ENCODE measurements at places on chromosomes 3 and 15.
A peak's percentile ranks its signal among the peaks of the same experiment; 100 is the strongest.

DNA sequence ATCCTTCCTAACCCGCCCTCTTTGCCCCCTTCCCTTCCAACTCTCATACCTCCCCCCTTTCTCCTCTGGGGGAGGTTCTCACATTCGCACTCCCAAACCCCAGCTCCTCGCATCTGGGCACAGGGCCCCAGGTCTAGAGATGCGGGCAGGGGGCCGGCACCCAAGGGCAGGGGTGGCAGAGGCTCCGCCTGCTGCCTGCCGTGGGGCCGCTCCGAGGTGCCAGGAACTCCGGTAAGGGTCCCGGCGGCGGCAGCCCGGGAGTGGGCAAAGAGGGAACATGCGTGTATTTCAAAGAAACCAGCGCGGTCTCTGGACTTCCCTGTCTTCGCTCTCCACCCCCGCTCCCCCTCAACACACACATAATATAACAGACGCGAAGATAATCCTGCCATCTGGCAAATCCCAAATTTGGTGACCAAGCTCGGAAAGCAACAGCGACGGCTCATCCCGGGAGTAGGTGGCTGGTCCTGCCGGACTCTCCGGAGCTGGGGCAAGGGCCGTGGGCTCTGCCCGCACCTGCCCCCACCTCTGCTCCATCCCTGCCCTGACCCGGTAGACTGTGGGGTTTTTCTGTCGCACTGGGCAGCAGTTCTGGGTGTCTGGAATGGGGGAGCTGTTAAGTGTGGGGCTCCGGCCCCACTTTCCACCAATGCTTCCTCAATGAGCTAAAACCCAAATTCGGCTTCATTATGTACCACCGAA is 31.0 kb downstream of the NR2F2 start:
- DNase-seq, result no peak

- DNase-seq, result peak; percentile 90
These were observed 109.9 kb upstream of the RAP2B start for GRCh38 chr3:153052096-153052460.

DNA sequence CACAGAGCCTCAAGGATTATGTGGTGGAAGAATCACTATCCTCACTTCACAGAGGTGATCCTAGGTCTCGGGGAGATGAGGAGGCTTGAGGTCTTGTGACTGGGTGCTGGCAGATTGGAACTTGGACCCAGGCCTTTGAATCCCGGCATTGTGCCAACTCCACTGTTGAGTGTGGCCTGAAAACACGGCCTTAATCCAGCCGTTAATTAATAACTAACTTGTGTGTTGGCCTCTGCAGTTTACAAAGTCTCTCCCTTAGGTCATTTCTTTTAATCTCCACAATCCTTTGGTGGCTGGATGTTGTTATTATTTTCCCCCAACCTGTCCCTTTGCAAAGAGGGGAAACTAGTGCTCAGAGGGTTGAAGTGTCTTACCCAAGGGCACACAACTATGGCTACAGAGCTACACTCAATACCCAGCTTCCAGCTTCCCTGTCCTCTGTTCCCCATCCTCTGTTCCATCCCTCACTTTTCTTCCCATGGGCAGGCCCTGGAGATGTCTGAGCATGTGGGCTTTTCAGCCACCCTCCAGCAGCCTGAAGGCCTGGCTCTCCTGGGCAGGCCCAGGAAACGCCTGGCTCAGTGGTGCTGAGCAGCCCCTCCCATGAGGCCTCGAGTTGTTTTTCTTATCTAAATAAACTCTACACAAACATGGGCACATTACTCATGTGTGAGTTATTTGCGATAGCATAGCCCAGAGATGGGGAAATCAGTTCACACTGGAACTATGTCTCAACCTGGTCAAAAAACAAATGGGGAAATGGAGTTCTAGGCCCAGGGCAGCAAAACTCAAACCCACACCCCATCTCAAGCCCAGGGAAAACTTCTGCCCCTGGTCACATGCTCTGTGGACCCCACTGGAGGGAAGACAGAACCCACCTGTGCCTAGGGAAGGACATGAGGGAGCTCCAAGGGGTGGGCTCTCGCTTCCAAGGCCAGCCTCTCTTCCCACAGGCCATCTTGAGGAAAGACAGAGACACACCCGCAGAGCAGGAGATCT is 16.8 kb upstream of the SMAD3 start:
- peak; percentile 92 for DNase-seq

GRCh38 chr3:67362686-67363085 is 291.7 kb downstream of the SUCLG2 start:
- peak; percentile 25 for DNase-seq

- no peak for DNase-seq
These were observed 448.0 kb downstream of the FOXP1 start for GRCh38 chr3:71135373-71136088.

- peak; percentile 62 for DNase-seq
These were observed 40.1 kb downstream of the ADAMTSL3 start for GRCh38 chr15:83694015-83694414.

DNA sequence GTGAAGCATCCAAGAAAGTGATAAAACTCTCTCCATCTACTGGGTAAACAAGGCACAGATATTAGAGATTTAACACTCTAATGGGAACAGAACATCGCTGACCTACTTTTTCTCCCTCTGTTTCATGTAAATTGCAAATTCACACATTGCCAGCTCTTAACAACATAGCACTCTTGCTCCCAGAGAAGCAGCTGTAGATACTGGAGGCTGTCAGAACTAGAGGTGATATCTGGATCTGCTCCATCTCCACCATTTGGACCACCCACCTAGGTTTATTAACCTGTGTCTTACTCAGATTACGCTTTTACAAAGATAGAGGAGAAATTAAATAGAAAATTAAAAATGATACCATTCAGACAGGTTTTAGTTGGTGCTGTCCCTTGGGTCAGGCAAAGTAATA is 289.1 kb upstream of the CRBN start:
- DNase-seq, result no peak

DNA sequence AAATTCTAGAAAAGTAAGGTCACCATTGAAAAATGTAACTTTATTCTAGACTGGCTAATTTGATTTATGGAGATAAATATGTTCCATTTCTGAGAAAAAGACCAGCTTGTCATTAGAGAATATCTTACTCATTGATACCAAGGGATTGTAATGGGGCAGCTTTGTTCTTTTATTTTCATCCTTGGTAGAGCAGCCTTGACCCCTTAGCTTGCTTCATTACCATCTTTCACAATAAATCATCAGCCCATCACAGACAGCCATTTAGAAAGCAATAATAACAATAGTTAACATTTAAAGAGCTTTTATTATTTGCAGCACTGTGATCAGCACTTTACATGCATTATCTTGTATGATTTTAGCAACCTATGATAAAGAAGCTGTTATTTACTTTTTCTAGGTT is 253.6 kb downstream of the C3orf38 start:
- DNase-seq, result no peak

DNA sequence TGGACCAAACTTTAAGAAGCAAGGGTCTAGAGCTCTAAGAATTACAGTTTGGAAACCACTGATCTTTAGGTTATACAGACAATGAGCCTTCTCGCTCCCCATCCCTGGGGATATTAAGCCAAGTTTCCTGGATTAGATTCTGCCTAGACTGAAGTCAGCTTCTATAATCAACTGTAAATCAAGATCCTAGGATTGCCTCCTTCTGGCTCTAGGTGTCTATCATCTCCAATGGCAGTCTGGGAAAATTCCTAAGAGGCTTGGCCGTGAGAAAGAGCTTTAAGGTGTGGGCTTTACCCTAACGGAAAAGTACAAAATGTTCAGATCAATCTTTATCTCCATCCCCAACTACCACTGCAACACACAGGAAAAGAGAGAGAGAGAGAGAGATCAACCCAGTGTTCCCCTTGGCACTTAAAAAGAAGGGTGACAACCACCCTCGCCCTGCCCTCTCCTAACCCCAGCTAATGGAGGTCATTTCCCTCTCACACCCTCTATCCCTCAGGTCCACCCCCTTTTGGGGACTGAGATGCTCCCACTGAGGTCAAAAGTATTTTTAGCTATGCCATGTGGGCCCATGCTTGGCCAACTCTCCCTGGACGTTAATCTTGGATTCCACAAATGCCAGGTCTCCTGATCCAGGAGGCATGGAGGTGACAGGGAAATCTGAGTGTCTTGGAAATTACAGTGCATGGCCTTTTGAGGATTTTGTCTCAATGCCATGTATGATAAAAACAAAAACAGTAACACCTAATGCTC is 202.8 kb upstream of the BCL6 start:
- no peak for DNase-seq

DNA sequence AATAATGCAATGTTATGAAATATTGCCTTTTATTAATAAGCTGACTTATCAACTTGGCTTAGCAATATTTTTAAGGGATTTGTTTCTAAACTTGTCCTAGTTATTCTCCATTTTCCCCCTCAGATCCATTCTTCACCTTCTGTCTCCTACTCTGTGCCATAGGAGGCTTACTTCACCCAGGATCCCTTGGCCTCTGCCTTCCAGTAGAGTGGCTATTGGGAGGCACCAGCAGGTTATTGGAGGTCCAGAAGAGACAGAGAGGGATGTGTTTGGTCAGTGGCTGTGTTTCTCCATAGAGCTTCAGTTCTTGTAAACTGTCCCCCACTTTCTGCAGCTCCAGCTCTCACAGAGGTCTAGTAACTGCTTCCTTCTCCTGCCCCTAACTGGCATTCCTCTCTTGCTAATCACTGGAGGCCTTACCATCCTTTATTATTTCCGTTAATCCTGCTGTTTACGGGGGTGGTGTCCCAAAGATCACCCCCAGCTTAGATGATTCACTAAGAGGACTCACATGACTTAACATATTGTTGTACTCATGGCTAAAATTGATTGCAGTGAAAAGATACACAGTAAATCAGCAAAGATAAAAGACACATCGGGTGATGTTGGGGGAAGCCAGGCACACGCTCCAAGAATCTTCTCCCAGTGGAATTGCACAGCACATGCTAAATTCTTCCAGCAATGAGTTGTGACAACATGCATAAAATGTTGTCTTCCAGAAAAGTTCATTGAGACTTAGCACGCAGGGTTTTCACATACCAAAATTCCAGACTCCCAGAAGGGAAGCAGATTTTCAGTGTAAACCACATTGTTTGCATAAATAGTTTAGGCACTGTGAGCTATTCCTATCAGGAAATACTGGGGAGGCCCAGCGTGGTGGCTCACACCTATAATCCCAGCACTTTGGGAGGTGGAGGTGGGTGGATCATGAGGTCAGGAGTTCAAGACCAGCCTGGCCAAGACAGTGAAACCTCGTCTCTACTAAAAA is 67.5 kb downstream of the RPL22L1 start:
- peak; percentile 94 for DNase-seq

DNA sequence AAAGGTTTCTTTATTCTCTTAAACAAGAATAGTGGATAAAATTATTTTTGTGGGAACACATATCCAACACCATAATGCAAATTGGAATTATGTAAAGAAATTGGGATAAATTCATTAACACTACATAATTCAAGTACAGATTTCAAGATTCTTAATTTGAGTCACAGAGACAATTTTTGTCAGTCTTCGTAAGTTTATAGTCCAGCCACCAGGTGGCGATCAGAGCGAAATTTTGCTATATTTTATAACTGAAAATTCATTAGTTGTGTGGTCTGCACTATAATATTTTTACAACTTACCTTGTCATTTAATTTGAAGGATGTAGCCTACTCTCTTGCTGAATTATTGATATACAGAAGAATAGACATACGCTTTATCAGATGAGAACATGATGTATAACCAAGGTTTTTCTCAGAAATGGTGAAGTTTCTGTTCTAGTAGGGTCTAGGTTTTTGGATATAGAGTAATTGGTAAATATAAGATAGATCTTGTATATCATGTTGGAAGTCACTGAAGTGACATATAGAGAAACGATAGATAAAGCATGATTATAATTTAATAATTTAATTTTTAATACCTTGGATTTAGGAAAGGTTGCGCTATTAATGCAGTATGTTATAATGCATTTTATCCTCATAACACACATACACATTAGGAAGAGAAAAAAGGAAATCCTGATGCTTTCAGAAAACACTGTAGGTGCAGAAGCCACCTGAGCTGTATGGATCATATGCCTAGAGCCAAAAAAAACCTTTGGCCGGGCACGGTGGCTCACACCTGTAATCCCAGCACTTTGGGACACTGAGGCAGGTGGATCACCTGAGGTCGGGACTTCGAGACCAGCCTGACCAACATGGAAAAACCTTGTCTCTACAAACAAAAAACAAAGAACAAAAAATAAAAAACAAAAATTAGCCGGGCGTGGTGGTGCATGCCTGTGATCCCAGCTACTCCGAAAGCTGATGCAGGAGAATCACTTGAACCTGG is 31.7 kb downstream of the PLSCR4 start:
- DNase-seq, result peak; percentile 68

GRCh38 chr3:53571264-53571663 is 76.9 kb downstream of the CACNA1D start:
- DNase-seq, result no peak

DNA sequence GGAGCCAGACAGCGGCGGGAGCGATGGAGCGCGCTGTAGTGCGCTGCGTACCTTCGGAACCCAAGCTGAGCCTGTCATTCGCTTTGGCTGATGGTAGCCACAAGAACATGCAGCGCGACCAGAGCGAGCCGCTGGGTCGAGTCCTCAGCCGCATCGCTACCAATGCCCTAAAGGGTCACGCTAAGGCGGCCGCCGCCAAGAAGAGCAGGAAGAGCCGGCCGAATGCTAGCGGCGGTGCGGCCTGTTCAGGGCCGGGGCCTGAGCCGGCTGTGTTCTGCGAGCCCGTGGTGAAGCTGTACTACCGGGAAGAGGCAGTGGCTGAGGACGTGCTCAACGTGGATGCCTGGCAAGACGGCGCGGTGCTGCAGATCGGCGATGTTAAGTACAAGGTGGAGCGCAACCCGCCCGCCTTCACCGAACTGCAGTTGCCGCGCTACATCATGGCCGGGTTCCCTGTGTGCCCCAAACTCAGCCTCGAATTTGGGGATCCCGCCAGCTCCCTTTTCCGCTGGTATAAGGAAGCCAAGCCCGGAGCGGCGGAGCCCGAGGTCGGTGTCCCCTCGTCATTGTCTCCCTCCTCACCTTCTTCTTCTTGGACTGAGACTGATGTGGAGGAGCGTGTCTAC is 498 bp downstream of the PDE12 start:
- peak; percentile 32 for DNase-seq

GRCh38 chr3:146256851-146257486 is 6.1 kb upstream of the PLSCR4 start:
- DNase-seq, result peak; percentile 72

GRCh38 chr3:46138581-46138980 is 69.5 kb downstream of the CCR1 start:
- no peak for DNase-seq

GRCh38 chr3:134928819-134929218 is 133.8 kb downstream of the EPHB1 start:
- DNase-seq, result no peak

GRCh38 chr15:27564656-27565055 is 534.5 kb downstream of the OCA2 start:
- no peak for DNase-seq

- peak; percentile 67 for DNase-seq
These were observed 46.8 kb downstream of the MYO5A start for GRCh38 chr15:52481915-52482314.

- DNase-seq, result peak; percentile 95
These were observed 125.1 kb downstream of the TIGIT start for GRCh38 chr3:114418724-114419543.

- DNase-seq, result peak; percentile 67
These were observed 501 bp downstream of the DMXL2 start for GRCh38 chr15:51621936-51622603.

GRCh38 chr3:31946484-31947081 is 34.5 kb downstream of the OSBPL10 start:
- DNase-seq, result no peak

GRCh38 chr3:146750196-146750595 is 145.1 kb upstream of the PLSCR5 start:
- peak; percentile 61 for DNase-seq

- DNase-seq, result peak; percentile 93
These were observed 57.8 kb upstream of the NMD3 start for GRCh38 chr3:161163297-161163696.

GRCh38 chr3:54146506-54147239 is 24.3 kb downstream of the CACNA2D3 start:
- DNase-seq, result peak; percentile 44

Measured in fibroblast of pulmonary artery (primary cell).